ENCODE measurements at places on chromosomes 16 and 17.

DNA sequence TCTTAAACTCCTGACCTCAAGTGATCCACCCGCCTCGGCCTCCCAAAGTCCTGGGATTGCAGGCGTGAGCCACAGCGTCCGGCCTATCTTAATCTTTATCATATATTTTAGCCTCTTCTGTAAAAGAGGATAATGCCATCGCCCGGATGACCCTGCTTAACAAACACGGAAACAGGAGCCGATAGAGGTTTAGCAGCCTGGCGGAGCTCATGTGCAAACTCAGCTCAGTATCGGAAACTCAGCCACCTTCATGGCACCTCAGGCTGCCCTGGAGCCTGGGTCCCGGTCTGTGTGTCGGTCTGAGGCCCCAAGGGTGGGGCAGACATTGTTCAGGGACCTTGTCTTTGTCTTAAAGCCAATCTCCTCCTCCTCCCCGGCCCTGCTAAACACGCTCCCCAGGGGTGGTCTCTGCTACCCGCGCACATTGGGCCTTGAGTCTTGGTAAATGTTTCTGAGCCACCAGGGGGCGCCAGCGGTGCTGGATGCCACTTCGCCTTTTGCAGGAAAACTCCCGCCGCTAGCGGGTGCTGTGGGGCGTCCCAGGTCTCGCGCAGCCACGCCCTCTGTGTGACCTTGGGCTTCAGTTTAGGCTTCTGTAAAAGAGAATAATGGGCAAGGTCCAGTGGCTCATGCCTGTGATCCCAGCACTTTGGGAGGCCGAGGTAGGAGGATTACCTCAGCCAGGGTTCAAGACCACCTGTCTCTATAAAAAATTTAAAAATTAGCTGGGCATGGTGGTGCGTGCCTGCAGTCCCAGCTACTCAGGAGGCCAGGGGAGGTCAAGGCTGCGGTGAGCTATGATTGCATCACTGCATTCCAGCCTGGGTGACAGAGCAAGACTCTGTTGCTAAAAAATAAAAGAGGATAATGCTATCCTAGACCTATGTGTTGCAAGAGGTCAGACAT, 2.7 kb downstream of the CETP start:
- DNase-seq, result peak; percentile 89

GRCh38 chr17:10633738-10634379, 23.2 kb downstream of the MYH3 start:
- DNase-seq, result no peak

GRCh38 chr16:59697236-59697635, 963.1 kb upstream of the GOT2 start:
- no peak for DNase-seq

DNA sequence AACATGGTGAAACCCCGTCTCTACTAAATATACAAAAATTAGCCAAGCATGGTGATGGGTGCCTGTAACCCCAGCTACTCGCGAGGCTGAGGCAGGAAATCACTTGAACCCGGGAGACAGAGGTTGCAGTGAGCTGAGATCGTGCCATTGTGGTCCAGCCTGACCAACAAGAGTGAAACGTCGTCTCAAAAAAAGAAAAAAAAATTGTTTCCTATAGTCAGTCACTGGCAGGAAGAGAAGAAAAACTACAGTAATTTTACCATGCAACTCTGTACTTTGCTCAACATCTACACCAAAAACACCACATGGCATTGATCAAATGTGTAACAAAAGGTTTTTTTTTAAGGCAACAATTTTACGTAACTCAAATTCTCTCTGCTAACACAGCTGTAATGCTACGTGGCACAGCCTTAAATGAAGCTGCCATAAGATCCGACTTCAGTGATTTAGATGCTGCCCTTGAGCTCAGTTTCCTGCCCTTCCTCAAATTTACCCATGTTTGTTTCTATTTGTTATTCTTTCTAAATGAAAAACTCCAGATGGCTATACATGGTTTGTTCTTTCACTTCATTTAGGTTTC, 40.2 kb downstream of the CNOT1 start:
- no peak for DNase-seq

- no peak for DNase-seq
Measured at GRCh38 chr16:82715160-82715559, 88.4 kb downstream of the CDH13 start.

- no peak for DNase-seq
Measured at GRCh38 chr16:74922150-74923138, 62.5 kb downstream of the WDR59 start.

- peak; percentile 38 for DNase-seq
Measured at GRCh38 chr17:78040440-78041385, 82.2 kb downstream of the TNRC6C start.

All from CD4-positive, alpha-beta T cell treated with Interleukin-15 for 1 hour (primary cell).